T-helper 2 cell treated with Interferon-gamma antibody and Interleukin-4, amounts not matched to agents 100 ng/mL and 5 ng/mL, for 36 hours (primary cell): ENCODE measurements at places on chromosomes 7 and 10. TPM values are rescaled to one million over a fixed set of nuclear protein-coding genes. Genes with fewer than 3 reads are reported as not detected.

The TMEM273 gene
- total RNA-seq, result 39.4 and 41.0 TPM in 2 replicates

The RPEL1 gene
- not detected in 2 replicates for total RNA-seq

The CNPY1 gene
- total RNA-seq, result not detected in 2 replicates

The TMEM178B gene
- total RNA-seq, result 0.43 and 0.80 TPM in 2 replicates

The METTL27 gene
- total RNA-seq, result 2.6 and 2.7 TPM in 2 replicates

The UFSP1 gene
- total RNA-seq, result 2.9 and 3.5 TPM in 2 replicates

The FKBP14 gene
- 7.7 and 8.6 TPM in 2 replicates for total RNA-seq

The SGCE gene
- 1.3 and 1.4 TPM in 2 replicates for total RNA-seq

The EFCAB10 gene
- not detected in 2 replicates for total RNA-seq

The CTTNBP2 gene
- not detected in 2 replicates for total RNA-seq

The ABCC2 gene
- 0.73 and 1.3 TPM in 2 replicates for total RNA-seq

The EGR2 gene
- total RNA-seq, result 5.7 and 6.5 TPM in 2 replicates

The DDIT4 gene
- 154 and 155 TPM in 2 replicates for total RNA-seq
